ENCODE measurements at places on chromosomes 7 and 10.

- no peak for DNase-seq
- H3K36me3 ChIP-seq, result peaks cover 2% of the 10 kb centered on the region
- no peak overlapping the region for H3K27ac ChIP-seq
- H3K4me3 ChIP-seq, result no peak overlapping the region
- peaks cover 35% of the 10 kb centered on the region for H3K27me3 ChIP-seq
- H3K4me1 ChIP-seq, result peaks cover 6% of the 10 kb centered on the region
These were observed 26.6 kb upstream of the NKX6-2 start for GRCh38 chr10:132812520-132812919.

GRCh38 chr10:49184642-49185111 is 3.5 kb downstream of the TMEM273 start:
- peak overlapping the region; percentile 87 for H3K4me3 ChIP-seq
- H3K4me1 ChIP-seq, result peaks cover 65% of the 10 kb centered on the region
- H3K27me3 ChIP-seq, result no peaks in the 10 kb centered on the region
- DNase-seq, result no peak
- peaks cover 4% of the 10 kb centered on the region for H3K36me3 ChIP-seq

- no peak overlapping the region for H3K4me3 ChIP-seq
- no peak for DNase-seq
- H3K36me3 ChIP-seq, result no peaks in the 10 kb centered on the region
These were observed 38.6 kb upstream of the RSBN1L start for GRCh38 chr7:77657427-77658224.

- H3K4me1 ChIP-seq, result peaks cover 19% of the 10 kb centered on the region
- H3K4me3 ChIP-seq, result no peak overlapping the region
- no peak for DNase-seq
- peaks cover 4% of the 10 kb centered on the region for H3K36me3 ChIP-seq
These were observed 231.0 kb upstream of the PRSS58 start for GRCh38 chr7:142488842-142489241.

- no peak within 1 kb of the TSS for H3K4me3 ChIP-seq
- no peak for DNase-seq
These were observed at the start of gene PRSS1 for GRCh38 chr7:142749218-142749993. TSS of gene PRSS1 (plus strand) at chr7:142749472. CDS start at chr7:142749485, 13 bp downstream.

DNA sequence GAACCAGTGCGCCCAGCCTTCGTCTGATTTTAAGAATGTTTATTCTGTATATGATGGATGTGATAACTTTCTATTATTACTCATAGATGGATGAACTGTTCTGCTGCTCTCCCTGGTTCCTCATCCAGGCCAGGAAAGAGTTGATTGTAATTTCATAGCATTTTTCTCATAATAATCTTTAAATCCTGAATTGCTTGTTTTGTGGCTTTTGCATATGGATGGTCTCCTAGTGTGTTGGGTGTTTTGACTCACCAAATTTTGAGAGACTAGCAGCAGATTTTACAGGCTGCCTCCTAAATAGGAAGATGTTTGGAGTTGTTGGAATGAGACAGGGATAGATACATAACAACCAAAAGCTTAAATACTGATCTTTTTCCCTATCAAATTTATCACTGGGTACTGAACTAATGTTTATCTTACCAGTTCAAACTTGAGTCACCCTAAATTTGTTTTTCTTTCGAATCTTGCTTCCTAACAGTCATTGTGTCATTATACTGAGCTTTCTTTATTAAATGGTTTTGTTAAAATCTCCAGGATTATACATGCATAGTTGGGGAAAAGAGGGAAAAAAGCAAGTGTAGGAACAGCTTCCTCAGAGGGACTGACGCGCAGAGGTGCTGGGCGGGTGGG is 106.0 kb upstream of the GATA3 start:
- H3K4me1 ChIP-seq, result peaks cover 35% of the 10 kb centered on the region
- H3K36me3 ChIP-seq, result peaks cover 10% of the 10 kb centered on the region
- H3K27ac ChIP-seq, result no peak overlapping the region
- no peak for DNase-seq
- no peaks in the 10 kb centered on the region for H3K27me3 ChIP-seq

DNA sequence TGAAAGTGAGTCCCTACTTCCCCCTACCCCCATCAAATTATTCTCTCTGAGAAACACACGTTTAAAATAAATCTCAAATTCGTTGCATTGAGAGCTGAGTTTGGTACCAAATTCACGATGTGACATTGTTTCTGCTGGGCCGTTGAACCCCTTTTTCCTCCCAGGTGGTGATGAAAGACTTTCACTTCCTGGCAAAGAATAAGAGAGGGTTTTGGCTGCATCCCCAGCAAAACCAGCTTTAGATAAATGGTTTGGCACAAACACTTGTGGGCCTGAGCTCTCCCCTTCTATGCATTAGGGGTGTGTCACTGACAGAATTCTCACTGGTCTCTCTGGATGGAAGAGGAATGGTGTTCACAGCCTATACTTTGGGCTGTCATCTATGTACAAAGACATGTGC is 8.8 kb upstream of the DNTT start:
- DNase-seq, result no peak
- peaks cover 4% of the 10 kb centered on the region for H3K36me3 ChIP-seq
- H3K4me1 ChIP-seq, result peaks cover 12% of the 10 kb centered on the region

DNA sequence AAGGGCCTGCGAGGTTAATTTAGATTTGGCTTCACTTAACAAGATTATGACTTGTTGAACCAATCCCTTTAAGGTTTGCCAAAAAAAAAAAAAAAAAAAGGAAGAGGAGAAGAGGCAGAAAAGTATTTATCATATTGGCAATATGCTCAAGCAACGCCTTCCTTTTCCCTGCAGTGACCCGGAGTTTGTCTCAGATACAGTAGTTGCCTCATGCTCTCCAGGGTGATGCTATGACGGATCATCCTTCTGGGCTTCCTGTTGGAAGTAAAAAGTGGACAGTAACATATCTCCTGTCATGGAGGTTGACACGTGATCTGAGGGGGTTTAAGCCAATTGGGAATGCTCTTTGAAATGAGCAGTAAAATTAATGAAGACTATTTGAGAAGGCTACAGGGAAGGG is 117.3 kb downstream of the BMPER start:
- no peaks in the 10 kb centered on the region for H3K4me1 ChIP-seq
- no peak for DNase-seq
- no peak overlapping the region for H3K4me3 ChIP-seq
- no peaks in the 10 kb centered on the region for H3K36me3 ChIP-seq
- H3K27ac ChIP-seq, result no peak overlapping the region
- no peaks in the 10 kb centered on the region for H3K27me3 ChIP-seq

GRCh38 chr7:98423043-98423442 is 22.2 kb upstream of the BAIAP2L1 start:
- DNase-seq, result no peak
- H3K4me1 ChIP-seq, result no peaks in the 10 kb centered on the region
- no peak overlapping the region for H3K4me3 ChIP-seq
- H3K36me3 ChIP-seq, result peaks cover 2% of the 10 kb centered on the region
- no peak overlapping the region for H3K27ac ChIP-seq

DNA sequence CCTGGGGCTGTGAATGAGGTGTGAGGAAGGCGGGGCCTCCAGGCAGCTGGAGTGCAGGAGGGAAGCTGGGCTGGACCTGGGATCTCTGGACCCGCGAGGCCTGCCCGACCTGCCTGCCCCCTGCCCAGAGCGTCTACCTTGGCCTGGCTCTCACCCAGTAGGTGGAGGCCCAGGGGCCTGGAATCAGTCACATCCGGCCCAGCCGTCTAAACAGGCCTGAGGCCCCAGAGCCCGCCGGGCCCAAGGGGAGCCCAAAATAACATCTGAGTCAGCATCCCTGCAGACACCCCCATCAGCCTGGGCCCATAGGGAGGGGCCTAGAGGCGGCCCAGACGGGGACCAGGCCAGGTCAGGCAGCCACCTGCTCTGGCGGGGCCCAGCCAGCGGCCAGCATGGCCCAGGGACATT is 15.1 kb upstream of the ELN start:
- H3K27ac ChIP-seq, result no peak overlapping the region
- H3K4me3 ChIP-seq, result no peak overlapping the region
- DNase-seq, result no peak
- H3K27me3 ChIP-seq, result peaks cover 13% of the 10 kb centered on the region
- peaks cover 2% of the 10 kb centered on the region for H3K4me1 ChIP-seq
